ENCODE measurements at places on chromosomes 4 and X.

DNA sequence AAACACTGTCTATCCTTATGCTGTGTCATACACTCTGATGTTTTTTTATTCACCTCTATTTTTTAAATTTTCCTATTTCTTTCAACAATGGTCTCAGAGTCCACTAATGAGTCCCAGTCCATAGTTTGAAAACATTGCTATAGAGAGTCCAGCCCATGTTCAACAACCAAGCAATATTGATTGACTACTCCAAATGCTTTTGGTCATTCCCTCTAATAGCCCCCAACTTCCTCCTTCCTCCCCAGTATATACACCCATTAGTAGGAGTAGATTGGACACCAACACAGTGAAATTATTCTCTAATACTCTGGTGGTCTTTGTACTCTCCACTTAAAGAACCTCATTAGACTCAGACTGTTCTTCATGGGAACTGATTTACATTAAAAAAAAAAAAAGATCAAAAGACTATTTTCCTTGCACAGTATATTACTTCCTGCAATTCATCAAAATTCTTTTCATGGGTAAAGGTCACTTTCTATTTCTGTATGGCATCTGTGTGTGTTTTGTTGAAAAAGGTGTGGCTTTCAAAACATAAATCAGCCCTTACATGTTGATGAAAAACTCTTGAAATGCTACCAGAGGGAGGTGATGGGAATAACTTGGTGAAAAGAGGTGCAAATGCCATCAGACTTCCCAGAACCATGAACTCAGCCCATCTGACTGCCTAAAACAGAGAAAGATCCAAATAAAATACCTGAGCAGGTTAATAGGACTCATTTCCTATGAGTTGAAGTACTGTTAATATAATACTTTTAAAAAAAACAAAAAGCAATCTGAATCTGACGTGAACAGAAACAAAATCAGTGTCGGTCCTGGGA, 250.3 kb upstream of the KLF3 start:
- H3K4me3 ChIP-seq = no peak overlapping the region
- H3K27me3 ChIP-seq = peaks cover 2% of the 10 kb centered on the region
- H3K4me1 ChIP-seq = no peaks in the 10 kb centered on the region
- DNase-seq = no peak
- H3K27ac ChIP-seq = no peak overlapping the region

GRCh38 chr4:151865744-151866591, 105.2 kb upstream of the GATB start:
- no peak overlapping the region for H3K4me3 ChIP-seq
- peaks cover 3% of the 10 kb centered on the region for H3K27me3 ChIP-seq
- H3K36me3 ChIP-seq = no peaks in the 10 kb centered on the region
- H3K27ac ChIP-seq = no peak overlapping the region

DNA sequence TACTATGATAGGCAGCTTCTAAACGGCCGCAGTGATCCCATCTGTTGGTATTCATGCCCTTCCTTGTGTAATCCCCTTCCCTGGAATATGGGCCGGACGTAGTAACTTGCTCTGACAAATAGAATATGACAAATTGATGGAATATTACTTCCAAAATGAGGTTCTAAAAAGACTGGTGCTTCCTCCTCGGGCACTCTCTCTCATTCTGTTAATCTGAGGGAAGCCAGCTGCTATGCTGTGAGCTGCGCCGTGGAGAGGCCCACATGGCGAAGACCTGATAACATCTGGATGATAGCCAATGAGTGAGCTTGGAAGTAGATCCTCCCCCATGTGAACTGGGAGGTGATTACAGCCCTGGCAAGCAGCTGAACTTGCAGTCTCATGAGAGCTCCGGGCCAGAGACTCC, 27.2 kb upstream of the SLC25A4 start:
- no peak overlapping the region for H3K27ac ChIP-seq
- H3K27me3 ChIP-seq = peaks cover 14% of the 10 kb centered on the region
- no peaks in the 10 kb centered on the region for H3K4me1 ChIP-seq
- DNase-seq = no peak
- H3K4me3 ChIP-seq = no peak overlapping the region

- H3K4me1 ChIP-seq = peaks cover 10% of the 10 kb centered on the region
- no peak overlapping the region for H3K27ac ChIP-seq
- no peak overlapping the region for H3K4me3 ChIP-seq
- DNase-seq = no peak
These were observed 81.9 kb downstream of the ATP10D start for GRCh38 chr4:47566969-47567368.

DNA sequence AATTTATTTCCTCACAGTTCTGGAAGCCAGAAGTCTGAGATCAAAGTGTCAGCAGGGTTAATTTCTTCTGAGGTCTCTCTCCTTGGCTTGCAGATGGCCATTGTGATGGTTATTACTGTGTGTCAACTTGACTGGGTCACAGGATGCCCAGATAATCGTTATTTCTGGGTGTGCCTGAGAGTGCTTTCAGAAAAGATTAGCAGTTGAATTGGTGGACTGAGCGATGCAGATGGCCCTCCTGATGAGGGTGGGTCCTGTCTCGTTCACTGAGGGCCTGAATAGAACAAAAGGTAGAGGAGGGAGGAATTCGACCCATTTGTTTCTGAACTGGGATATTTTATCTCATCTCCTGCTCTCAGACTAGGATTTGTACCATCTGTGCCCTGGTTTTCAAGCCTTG, 15.7 kb downstream of the SMIM43 start:
- no peaks in the 10 kb centered on the region for H3K36me3 ChIP-seq
- no peaks in the 10 kb centered on the region for H3K4me1 ChIP-seq
- H3K27me3 ChIP-seq = peaks cover 45% of the 10 kb centered on the region
- DNase-seq = no peak
- no peak overlapping the region for H3K27ac ChIP-seq

- H3K27me3 ChIP-seq = peaks cover 81% of the 10 kb centered on the region
- no peak overlapping the region for H3K27ac ChIP-seq
- no peak overlapping the region for H3K4me3 ChIP-seq
These were observed 61.6 kb upstream of the TMEM33 start for GRCh38 chr4:41873380-41874295.

DNA sequence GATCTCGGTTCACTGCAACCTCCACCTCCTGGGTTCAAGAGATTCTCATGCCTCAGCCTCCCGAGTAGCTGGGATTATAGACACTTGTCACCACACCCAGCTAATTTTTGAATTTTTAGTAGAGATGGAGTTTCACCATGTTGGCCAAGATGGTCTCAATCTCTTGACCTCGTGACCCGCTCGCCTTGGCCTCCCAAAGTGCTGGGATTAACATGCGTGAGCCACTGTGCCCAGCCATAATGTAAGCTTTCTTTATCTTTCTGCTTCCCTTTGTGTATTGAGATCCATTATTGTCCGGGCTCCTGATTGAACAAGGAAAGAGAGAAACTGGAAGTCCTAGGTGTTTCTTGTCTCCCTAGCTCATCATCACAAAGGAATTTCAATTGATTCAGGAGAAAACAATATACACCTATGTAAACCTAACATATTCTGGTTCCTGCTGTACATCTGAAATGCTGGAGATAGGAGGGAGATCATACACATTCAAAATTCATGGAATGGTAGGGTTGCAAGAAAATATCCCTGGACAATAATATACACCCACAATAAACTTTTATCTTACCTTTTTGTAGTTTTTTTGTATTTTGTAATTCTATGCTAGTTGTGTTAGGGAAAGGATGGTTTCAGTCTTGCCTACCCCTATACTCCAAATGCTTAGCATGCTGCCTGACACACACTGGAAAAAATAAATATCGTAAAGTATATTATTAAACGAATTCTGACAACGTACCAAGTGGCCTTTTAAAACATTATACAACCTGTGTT, 194.4 kb upstream of the HS3ST1 start:
- DNase-seq = no peak
- H3K27ac ChIP-seq = no peak overlapping the region
- H3K36me3 ChIP-seq = no peaks in the 10 kb centered on the region
- no peaks in the 10 kb centered on the region for H3K4me1 ChIP-seq
- H3K27me3 ChIP-seq = no peaks in the 10 kb centered on the region
- H3K4me3 ChIP-seq = no peak overlapping the region

- no peaks in the 10 kb centered on the region for H3K27me3 ChIP-seq
- no peak for DNase-seq
- no peaks in the 10 kb centered on the region for H3K36me3 ChIP-seq
- H3K4me1 ChIP-seq = no peaks in the 10 kb centered on the region
- no peak overlapping the region for H3K27ac ChIP-seq
- no peak overlapping the region for H3K4me3 ChIP-seq
These were observed 13.7 kb upstream of the SORBS2 start for GRCh38 chr4:185825737-185826136.

DNA sequence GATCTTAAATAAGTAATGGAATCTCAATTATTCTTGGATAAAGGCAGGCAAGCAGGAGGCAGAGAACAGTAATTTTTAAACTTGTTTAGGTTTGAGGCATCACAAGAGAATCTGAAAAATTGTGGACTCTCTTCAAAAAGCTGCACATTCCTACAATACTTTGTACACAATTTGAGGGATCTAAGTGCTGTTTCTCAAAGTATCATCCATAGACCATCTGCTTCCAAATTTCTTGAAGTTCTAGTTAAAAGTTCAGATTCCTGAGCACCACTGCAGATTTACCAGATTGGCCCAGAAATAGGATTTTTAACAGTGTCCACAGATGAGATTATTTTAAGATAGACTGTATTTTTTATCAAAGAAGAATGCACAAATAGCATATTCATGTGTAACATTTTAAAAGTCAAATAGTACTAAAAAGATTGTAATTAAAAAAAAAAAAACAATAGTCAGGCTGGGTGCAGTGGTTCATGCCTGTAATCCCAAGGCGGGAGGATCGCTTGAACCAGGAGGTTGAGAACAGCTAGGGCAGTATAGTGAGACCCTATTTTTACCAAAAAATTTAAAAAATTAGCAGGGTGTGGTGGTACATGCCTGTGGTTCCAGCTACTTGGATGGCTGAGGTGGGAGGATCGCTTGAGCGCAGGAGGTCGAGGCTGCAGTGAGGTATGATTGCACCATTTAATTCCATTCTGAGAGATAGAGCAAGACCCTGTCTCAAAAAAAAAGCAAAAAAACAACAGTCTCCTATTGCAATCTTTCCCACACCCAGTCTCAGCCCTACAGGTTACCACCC, 14.2 kb upstream of the FNIP2 start:
- H3K4me3 ChIP-seq = no peak overlapping the region
- DNase-seq = no peak
- H3K4me1 ChIP-seq = no peaks in the 10 kb centered on the region
- no peaks in the 10 kb centered on the region for H3K36me3 ChIP-seq
- H3K27me3 ChIP-seq = peaks cover 13% of the 10 kb centered on the region

- H3K27ac ChIP-seq = no peak overlapping the region
- no peak overlapping the region for H3K4me3 ChIP-seq
- H3K36me3 ChIP-seq = no peaks in the 10 kb centered on the region
- H3K27me3 ChIP-seq = no peaks in the 10 kb centered on the region
- H3K4me1 ChIP-seq = peaks cover 8% of the 10 kb centered on the region
- DNase-seq = no peak
These were observed 4.2 kb upstream of the ZXDB start for GRCh38 chrX:57587607-57588006.

- H3K4me3 ChIP-seq = no peak overlapping the region
- H3K4me1 ChIP-seq = no peaks in the 10 kb centered on the region
- no peak overlapping the region for H3K27ac ChIP-seq
- H3K36me3 ChIP-seq = no peaks in the 10 kb centered on the region
- no peaks in the 10 kb centered on the region for H3K27me3 ChIP-seq
- no peak for DNase-seq
These were observed 87.8 kb upstream of the BMPR1B start for GRCh38 chr4:94669672-94670664.

GRCh38 chr4:105599482-105599881, 47.1 kb downstream of the ARHGEF38 start:
- H3K4me1 ChIP-seq = peaks cover 3% of the 10 kb centered on the region
- H3K4me3 ChIP-seq = no peak overlapping the region
- no peak for DNase-seq
- no peak overlapping the region for H3K27ac ChIP-seq
- peaks cover 4% of the 10 kb centered on the region for H3K27me3 ChIP-seq
- no peaks in the 10 kb centered on the region for H3K36me3 ChIP-seq

GRCh38 chr4:86529436-86529835, 64.7 kb upstream of the PTPN13 start:
- no peak for DNase-seq
- H3K27me3 ChIP-seq = peaks cover 12% of the 10 kb centered on the region
- H3K4me3 ChIP-seq = no peak overlapping the region
- H3K27ac ChIP-seq = no peak overlapping the region
- H3K36me3 ChIP-seq = no peaks in the 10 kb centered on the region

DNA sequence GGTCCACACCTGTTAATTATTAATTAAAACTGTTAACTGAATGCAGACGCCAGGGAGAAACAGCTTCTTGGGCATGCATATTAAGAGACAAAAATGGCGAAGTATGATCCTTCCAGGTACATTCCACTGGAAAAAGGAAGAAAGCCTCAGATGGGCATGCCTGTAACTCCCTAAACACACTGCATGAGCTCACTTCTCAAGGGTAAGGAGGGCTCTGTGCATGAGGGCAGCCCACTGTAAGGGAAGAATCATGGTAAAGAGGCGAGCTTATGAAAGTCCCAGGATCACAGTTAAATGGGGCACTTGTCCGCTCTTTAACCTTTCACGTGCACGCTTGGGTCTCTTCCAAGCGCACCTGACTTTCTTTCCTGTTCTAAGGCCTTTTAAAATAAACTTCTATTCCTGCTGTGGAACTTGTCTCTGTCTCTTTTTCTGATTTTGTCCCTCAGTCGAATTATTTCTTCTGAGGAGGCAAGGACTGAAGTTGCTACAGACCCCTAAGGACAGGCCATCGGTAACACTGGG, 321.7 kb downstream of the PPP1R2C start:
- DNase-seq = no peak
- no peak overlapping the region for H3K27ac ChIP-seq
- H3K4me1 ChIP-seq = no peaks in the 10 kb centered on the region
- no peaks in the 10 kb centered on the region for H3K27me3 ChIP-seq

DNA sequence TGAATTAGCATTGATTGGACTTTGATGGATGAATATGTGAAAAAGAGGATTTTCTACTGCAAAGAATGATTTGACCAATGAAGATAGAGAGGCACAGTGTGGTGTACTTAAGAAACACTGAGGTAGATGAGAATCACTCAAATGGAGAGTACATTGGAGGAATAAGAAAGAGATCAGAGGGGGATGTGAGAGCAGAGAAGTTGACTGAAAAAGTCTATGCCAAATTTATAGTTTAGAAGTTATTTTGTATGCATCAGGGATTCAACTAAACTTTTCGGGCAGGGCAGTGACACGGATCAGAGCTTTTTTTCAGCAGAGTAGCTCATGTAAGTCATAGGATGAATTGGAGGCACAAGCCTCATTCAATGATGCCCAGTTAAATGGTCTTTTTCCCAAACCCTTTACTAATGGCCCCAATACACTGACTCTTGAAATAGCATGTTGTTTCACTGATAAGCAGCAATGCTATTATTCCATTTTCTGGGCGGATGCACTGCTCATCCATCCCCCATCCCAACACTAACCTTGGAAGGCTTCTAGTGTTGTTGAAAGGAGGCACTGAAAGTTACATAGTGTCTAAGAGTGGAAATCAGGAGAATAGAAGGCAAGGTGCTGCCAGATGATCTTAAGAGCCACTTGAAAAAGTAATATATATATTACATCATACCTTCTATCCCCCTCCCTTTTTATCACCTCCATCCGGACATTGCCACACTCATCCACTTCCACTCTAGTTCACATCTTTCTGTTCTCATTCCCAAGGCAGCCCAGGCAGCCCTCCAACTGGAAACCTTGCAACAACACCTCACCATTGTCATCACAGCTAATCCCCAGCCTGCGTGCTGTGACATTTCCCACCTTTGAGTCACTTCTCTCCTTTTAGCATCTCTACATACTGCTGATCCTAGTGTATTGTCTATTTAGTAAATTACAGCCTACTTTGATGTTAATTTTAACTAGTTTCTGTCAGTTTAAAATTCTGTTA, 46.1 kb downstream of the ARHGAP24 start:
- H3K27me3 ChIP-seq = no peaks in the 10 kb centered on the region
- no peak for DNase-seq
- no peaks in the 10 kb centered on the region for H3K4me1 ChIP-seq
- no peak overlapping the region for H3K4me3 ChIP-seq

Measured in activated CD4-positive, alpha-beta memory T cell treated with anti-CD3 and anti-CD28 coated beads, Interleukin-2, amount 10 ng/mL, durations not matched to agents 7 days and 5 days (primary cell).